Kidney (tissue), 22 donors: ENCODE measurements at places on chromosomes 6 and 20. TPM values are rescaled to one million over a fixed set of nuclear protein-coding genes. Genes with fewer than 3 reads are reported as not detected.

DNA sequence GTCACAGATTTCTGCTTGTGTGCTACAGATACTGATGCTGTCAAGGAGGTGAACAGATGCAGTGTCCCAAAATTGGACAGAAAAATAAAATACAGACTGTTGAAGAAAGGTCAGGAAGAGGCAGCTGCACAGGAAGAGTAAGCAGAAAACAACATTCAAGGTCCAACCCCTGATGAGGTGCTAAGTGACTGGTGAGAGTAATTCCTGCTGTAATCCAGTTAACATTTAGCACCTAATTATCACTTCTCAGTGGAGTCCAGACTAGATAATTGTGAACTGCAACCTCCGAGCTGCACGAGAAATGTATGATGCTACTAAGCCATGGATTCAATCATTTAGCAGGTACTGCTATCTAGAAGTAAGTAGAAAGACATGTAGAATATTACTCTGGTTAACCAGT lies 36.3 kb upstream of the NRSN1 start:
- no peaks in the 10 kb centered on the region for H3K27me3 ChIP-seq
- H3K4me1 ChIP-seq = no peaks in the 10 kb centered on the region
- H3K36me3 ChIP-seq = no peaks in the 10 kb centered on the region
- DNase-seq = no peak

DNA sequence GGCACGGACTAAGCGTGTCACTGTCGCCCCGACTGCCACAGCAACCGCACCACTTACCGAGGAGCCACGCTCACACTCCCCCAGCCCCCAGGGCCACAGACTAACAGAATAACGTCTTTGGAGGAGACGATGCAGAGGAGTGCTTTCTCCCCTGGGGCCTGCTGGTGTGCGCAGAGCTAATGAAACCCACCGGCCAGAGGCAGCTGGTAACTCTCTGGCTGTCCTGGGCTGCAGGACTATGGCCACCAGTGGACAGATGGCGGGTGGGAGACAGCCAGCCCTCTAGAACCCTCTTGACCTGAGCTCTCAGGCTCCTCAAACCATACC lies 228.0 kb downstream of the DLL1 start:
- no peak overlapping the region for H3K4me3 ChIP-seq
- no peaks in the 10 kb centered on the region for H3K4me1 ChIP-seq
- no peaks in the 10 kb centered on the region for H3K36me3 ChIP-seq
- no peak for DNase-seq

DNA sequence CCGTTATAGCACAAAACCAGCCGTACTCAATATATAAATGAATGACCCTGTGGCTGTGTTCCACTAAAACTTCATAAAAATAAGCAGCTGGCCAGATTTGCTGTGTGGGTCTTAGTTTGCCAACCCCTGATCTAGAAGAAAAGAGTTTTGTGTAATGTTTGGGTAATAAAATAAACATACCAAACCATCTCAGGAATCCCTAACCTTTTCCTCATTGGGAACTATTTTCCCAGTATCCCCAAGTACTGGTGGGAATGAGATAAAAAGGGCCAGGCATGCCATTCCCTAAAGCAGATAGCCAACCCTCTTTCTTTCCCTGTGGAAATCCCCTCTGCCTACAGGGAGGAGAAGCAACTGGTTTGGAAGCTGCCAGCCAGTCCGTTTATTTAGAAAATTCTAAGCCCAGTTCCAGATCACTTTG lies 169.1 kb upstream of the AKAP12 start:
- H3K36me3 ChIP-seq = no peaks in the 10 kb centered on the region
- peaks cover 22% of the 10 kb centered on the region for H3K4me1 ChIP-seq
- H3K27me3 ChIP-seq = no peaks in the 10 kb centered on the region
- no peak overlapping the region for H3K4me3 ChIP-seq
- DNase-seq = no peak

DNA sequence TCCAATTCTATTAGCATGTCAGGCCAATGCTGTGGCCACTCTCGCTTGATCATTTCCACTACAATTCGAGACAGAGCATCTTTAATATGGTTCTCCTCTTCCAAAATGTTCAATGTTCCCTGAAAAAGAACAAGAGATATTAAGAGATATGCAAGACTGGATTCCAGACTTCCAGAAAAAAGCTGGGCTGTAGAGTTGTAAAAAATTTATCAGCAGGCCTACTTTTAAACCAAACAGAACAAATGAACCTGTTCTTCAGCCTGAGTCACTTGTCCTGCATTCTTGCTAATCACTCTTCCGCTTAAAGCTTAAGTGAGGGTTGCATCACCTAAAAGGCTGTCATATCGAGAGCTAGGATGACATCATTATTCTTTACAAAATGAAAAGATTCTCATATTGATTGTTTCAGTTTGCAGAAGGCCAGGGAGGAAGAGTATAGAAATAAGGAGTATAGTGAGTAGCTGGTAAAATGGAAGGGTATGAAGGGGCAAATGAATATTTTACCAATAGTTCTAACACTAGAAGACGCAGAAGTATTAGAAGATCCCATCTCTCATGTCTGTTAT lies 4.9 kb downstream of the XPO5 start:
- no peak overlapping the region for H3K27ac ChIP-seq
- peaks cover 15% of the 10 kb centered on the region for H3K36me3 ChIP-seq
- H3K4me1 ChIP-seq = no peaks in the 10 kb centered on the region
- H3K4me3 ChIP-seq = no peak overlapping the region
- no peak for DNase-seq
- no peaks in the 10 kb centered on the region for H3K27me3 ChIP-seq

- H3K4me1 ChIP-seq = no peaks in the 10 kb centered on the region
- H3K27ac ChIP-seq = no peak overlapping the region
- no peak for DNase-seq
- no peak overlapping the region for H3K4me3 ChIP-seq
- no peaks in the 10 kb centered on the region for H3K27me3 ChIP-seq
- no peaks in the 10 kb centered on the region for H3K36me3 ChIP-seq
Measured at GRCh38 chr20:61725966-61726365, 339.7 kb downstream of the TAF4 start.

- H3K27me3 ChIP-seq = no peaks in the 10 kb centered on the region
- peaks cover 8% of the 10 kb centered on the region for H3K36me3 ChIP-seq
- H3K4me3 ChIP-seq = peak overlapping the region; percentile 66
- H3K4me1 ChIP-seq = peaks cover 12% of the 10 kb centered on the region
- H3K27ac ChIP-seq = peak overlapping the region; percentile 88
Measured at GRCh38 chr20:63864545-63864977, 509 bp upstream of the TPD52L2 start.

DNA sequence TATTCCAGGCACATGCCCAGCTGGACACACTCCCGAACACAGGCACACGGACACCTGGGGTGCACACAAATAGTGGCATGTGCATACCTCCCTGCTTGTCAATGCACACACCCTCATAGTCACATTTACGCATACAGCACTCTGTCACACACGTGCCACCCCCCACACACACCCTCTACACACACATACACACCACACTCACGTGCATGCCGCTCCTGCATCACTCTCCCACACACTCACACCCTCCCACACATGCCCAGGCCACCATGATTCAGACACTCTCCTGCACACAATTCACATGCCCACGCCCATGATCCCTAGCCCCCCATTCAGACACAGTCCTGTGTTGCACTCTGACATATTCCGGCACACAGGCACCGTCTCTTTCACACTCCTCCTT lies 13.0 kb downstream of the SIRPA start:
- DNase-seq = no peak
- H3K36me3 ChIP-seq = no peaks in the 10 kb centered on the region
- H3K4me3 ChIP-seq = no peak overlapping the region
- H3K27me3 ChIP-seq = no peaks in the 10 kb centered on the region
- no peaks in the 10 kb centered on the region for H3K4me1 ChIP-seq

DNA sequence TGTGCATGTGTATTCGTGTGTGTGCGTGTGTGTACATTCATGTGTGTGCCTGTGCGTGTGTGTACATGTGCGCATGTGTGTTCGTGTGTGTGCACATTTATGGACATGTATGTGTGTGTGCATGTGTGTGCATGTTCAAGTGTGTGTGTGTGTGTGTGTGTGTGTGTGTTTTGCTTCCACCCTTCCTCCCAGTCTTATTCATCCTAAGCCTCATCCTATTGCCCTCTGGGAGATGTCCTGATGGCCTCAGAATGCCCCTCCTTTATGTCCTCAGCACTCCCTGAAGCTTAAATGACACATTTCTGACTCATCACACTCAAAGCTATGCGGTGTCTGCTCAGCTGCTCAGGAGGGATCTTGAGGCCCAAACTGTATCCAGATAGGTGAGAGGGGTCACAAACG lies 76.6 kb upstream of the CCDC167 start:
- H3K27ac ChIP-seq = no peak overlapping the region
- DNase-seq = no peak
- no peaks in the 10 kb centered on the region for H3K36me3 ChIP-seq
- no peaks in the 10 kb centered on the region for H3K4me1 ChIP-seq

Gene HDGFL1
- polyA plus RNA-seq = not detected

DNA sequence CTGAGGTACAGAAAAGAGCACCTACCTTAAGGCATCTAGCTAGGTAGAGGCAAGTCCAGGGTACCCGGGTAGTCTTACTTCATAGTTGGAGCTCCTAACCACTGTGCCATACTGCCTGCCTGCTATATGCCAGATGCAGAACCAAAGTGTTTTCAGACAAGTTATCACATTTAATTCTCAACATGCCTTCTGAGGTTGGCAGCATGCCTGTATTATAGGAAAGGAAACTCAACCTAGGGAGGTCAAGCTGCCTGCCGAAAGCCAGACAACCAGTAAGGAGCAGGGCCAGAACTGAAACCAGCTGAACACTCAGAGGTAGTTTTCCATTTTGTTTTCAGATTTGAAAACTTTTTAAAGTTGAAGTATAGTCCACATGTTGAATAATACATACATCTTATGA lies 5.4 kb downstream of the CTNNBL1 start:
- H3K27me3 ChIP-seq = no peaks in the 10 kb centered on the region
- H3K4me3 ChIP-seq = no peak overlapping the region
- H3K36me3 ChIP-seq = no peaks in the 10 kb centered on the region
- H3K27ac ChIP-seq = no peak overlapping the region

DNA sequence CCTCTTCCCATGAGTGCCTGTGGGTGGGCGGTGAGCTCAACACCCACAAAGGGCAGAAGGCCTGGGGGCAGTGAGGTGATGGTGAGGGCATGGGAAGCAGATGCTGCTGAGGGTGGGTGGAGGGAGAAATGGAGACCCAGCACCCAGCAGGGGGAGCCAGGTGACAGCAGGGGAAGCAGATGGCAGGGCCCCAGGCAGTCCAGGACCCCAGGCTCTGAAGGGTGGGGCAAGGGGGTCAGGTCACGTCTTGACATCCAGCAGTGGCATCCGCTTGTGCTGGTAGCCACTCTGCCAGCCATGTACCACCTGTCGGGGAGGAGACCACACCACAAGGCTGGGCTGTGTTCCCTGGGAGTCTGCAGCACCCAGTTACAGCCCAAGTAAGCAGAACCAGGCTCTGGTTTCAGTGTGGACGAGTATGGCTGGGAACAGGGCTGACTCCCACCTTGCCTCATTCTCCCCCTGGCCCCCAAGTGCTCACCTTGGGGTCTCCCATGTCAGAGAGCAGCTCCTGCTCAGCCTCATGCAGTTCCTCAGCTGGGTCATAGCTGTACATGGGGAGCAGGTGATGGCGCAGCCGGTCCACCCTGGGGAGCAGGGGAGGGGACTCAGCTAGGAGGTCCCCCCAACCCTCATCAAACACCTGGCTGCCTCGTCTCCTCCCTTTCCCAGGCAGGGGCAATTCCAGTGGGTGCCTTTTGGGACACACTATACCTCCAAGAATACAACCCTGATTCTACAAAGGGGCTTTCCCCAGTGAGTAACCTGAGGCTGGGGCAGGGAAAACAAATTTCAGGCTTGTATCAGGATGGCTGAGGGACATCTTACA lies 2.0 kb downstream of the SMIM29 start:
- peaks cover 10% of the 10 kb centered on the region for H3K4me1 ChIP-seq
- H3K36me3 ChIP-seq = no peaks in the 10 kb centered on the region
- no peak for DNase-seq
- H3K27ac ChIP-seq = no peak overlapping the region
- H3K27me3 ChIP-seq = no peaks in the 10 kb centered on the region

GRCh38 chr6:101011186-101011585 lies 130.1 kb upstream of the ASCC3 start:
- no peaks in the 10 kb centered on the region for H3K36me3 ChIP-seq
- H3K4me1 ChIP-seq = no peaks in the 10 kb centered on the region
- H3K27ac ChIP-seq = no peak overlapping the region
- H3K27me3 ChIP-seq = no peaks in the 10 kb centered on the region

Gene OPN5
- polyA plus RNA-seq = not detected

DNA sequence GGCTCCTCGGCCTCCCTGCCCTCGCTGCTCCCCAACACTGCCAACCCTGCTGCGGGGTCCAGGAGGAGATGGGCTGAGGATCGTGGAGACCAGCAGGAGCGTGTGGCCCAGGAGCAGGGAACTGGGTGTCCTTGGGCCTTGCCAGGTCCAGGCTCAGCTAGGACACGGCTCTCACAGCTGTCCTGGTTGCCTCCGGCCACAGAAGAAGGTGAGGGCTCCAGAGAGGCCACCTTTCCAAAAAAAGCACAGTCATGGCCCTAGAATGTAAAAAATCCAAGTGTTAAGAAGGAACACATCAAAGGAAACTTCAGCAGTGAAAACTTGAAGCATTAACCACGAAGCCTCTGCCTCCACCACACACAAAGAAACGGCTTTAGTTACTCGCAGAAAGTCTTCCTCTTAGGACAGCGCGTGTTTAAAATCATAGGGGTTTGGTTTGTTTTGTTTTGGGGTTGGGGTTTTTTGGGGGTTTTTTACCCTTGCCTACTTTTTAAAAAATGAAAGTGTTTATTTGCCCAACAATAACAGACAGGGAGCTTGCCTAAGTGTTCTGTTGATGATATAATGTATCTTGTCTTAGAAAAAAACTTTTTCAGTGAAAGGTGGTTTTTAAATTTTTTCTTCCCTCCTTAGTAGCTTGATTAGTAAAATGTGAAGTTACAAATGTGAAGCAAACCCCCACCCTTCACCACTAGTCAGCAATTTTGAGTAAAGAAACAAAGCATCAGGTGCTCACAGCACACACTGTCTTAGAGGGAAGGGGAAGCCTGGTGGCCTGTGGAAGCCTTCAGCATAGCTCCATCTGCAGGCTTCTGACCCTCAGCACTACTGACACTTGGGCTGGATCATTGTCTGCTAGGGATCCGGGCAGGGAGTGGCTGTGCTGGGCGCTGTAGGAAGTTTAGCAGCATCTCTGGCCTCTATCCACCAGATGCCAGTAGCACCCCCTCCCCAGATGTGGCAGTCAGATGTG lies 60.0 kb downstream of the PTPN1 start:
- no peak for DNase-seq
- no peak overlapping the region for H3K27ac ChIP-seq
- H3K27me3 ChIP-seq = no peaks in the 10 kb centered on the region

GRCh38 chr20:33883164-33883563 lies 72.0 kb downstream of the CHMP4B start:
- no peaks in the 10 kb centered on the region for H3K27me3 ChIP-seq
- no peak for DNase-seq

Gene GJA1
- polyA plus RNA-seq = 14.2 TPM

DNA sequence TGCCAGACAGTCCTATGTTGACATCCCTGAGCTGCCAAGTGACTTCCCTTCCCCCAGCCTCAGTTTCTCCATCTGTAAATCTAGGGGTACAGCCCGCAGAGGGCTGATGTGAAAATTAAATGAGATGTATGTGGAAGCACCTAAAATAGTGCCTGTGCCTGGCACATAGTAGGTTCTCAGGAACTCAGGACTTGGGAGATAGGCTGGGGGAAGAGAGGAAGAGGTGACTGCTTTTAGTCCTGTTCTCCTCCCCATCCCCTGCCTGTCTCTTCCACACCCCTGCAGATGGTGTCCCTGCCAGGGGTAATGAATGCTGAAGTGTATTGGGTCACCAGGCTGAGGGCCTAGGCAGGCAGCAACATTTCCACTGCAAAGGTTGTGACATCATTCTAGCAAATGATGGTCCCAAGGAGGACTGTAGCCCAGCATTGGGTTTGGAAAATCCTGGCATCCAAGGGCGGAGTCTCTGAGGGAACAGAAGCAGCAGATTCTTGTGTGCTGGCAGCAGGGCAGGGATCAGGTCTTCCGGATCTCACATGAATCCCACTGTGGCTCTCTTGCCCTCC lies 1.8 kb downstream of the SNPH start:
- H3K4me1 ChIP-seq = peaks cover 9% of the 10 kb centered on the region
- H3K4me3 ChIP-seq = no peak overlapping the region
- no peaks in the 10 kb centered on the region for H3K36me3 ChIP-seq

Gene ZFP64
- 7.1 TPM for polyA plus RNA-seq
